ENCODE measurements at places on chromosomes 2 and 18. TPM values are rescaled to one million over a fixed set of nuclear protein-coding genes. Genes with fewer than 3 reads are reported as not detected.

DNA sequence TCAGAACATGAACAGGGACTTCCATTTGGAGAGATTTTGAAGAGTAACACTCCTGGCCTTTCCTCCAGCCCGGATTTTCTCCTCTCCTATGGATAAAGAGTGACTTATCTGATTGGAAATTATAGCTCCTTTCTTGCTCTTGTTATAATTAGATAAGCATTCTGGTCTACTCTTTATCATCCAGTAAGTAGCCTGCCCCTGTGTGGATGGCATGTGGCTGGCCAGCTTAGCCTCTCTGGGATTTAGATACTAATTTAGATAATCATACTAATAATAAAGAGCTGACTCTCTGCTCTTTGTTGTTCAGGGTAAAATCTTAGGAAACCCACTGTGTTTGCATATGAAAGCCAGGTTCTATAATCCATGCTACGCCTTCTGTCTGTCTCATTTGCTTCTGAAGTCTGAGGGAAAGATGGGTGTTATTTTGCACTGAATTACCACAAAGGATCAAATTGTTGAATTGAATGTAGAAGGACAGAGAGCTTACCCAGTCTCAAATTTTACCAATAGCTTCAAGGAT lies 438.8 kb downstream of the SPAG16 start:
- no peak for DNase-seq

DNA sequence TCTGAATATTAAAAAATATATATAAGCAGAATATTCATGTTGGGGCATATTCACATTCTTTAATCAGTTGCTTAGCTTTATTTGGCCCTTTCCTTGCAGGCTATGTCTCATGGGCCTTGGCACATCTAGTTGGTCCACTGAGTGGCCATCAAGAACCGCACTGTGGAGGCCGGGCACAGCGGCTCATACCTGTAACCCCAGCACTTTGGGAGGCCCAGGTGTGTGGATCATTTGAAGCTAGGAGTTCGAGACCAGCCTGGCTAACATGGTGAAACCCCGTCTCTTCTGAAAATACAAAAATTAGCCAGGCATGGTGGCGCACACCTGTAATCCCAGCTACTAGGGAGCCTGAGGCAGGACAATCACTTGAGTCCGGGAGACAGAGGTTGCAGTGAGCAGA lies 127.6 kb upstream of the TANK start:
- DNase-seq = no peak

DNA sequence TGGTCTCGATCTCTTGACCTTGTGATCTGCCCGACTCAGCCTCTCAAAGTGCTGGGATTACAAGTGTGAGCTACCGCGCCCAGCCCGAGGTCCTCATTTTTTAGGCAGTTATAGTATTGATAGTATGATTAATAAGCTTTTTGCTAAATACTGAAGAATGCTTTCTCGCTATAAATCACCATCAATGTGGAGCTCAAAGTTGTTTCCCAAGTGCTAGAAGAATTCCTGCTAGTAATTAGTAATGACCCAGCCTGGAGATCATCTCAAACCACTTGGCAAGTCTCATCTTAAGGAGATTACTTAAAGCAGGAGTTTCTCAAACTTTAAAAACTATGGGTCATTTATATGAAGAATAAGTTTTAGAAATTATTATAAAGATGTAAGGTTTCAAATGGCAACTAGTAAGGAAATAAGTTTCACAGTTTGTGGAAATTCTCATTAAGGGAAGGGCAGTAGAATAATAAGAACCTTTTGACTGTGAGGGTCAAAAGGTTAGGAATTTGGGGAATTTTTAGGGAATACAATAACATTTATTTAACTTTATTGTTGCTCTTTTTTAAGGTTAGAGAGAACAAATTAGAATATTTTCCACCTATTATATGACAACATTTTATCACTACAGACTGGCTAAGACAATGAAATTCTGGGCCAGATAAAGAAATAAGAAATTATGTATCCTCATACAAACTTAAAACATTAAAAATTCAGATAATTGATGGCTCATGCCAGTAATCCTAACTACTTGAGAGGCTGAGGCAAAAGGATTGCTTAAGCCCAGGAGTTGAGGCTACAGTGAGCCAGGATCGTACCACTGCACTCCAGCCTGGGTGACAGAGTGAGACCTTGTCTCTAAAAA lies 148.6 kb upstream of the MAP3K20 start:
- no peak for DNase-seq

- DNase-seq = no peak
Observed at GRCh38 chr2:201900362-201900761, 94.0 kb downstream of the CDK15 start.

GRCh38 chr2:77161009-77161408 lies 361.2 kb downstream of the LRRTM4 start:
- DNase-seq = no peak

DNA sequence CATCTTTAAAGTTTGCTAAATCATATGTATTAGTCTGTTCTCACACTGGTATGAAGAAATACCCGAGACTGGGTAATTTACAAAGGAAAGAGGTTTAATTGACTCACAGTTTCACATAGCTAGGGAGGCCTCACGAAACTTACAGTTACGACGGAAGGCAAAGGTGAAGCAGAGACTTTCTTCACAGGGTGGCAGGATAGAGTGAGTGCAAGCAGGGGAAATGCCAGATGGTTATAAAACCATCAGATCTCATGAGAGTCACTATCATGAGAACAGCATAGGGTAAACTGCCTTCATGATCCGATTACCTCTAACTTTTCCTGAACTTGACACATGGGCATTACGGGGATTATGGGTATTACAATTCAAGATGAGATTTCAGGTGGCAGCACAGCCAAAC lies 1075.2 kb upstream of the NRXN1 start:
- DNase-seq = no peak

- DNase-seq = peak; percentile 76
Observed at GRCh38 chr2:225233234-225233633, 166.3 kb upstream of the NYAP2 start.

DNA sequence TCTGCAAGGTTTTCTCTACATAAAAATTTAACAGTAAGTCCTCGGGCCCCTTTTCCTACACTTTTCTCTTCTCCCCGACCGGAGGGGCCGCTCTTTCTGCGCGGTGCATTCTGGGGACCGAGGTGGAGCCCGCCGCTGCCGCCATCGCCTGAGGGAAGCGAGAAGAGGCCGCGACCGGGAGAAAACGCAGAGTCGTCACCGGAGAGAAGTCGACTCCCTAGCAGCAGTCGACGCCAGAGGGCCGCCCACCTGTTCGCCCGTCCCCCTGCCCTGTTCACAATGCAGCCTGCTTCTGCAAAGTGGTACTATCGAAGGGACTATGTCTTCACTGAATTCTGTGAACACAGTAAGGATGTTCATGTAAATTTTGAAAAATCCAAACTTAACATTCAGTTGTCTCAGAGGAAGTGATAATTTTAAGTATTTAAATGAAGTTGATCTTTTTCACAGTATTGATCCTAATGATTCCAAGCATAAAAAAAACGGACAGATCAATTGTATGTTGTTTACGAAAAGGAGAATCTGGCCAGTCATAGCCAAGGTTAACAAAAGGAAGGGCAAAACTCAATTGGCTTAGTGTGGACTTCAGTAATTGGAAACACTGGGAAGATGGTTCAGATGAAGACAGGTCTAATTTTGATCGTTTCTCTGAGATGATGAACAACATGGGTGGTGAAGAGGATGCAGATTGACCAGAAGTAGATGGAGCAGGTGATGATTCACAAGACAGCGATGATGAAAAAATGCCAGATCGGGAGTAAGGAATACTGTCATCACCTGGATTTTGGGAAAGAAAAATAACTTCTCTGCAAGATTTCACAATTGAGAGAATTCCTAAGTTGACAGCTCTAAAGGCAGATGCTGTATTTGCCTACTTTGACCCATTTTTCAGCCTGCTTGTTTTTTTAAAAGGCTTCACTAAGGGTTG lies 55.8 kb downstream of the ASXL2 start:
- DNase-seq = no peak

- no peak for DNase-seq
Observed at GRCh38 chr2:39514825-39515224, 77.7 kb upstream of the MAP4K3 start.

DNA sequence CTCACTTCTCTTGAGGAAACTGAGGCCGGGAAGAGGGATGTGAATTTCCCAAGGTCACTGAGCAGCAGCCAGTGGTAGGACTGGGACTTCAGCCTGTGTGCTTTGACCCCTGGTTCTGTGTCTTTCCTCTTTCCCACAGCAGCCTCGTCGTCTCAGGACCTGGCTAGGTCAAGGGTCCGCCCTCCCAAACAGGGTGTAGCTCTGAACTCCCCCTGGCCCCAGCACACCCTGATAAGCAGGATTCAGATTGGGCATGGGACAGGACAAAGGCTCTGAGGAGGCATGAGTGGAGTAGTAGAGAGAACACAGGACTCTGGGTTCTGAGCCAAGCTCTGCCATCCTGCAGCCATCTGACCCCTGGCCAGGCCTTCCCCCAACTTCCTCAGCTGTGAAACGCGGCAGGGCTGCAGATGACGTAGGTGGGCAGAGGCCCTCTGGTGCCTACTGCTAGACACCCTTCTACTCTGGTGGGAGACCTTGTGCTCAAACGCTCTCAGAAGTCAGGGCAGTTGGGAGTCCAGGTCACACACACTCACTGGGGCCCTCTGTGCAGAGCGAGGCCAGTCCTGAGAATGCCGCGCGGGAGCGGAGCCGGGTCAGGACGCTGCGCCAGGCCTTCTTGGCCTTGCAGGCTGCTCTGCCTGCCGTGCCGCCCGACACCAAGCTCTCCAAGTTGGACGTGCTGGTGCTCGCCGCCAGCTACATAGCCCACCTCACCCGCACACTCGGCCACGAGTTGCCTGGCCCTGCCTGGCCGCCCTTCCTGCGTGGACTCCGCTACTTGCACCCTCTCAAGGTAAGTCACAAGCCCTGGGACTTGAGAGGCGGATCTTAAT lies 984 bp downstream of the TCF23 start:
- no peak for DNase-seq

- DNase-seq = no peak
Observed at GRCh38 chr2:28601616-28602015, 105.8 kb downstream of the PLB1 start.

The MSH2 gene
- 17.5 TPM for total RNA-seq

The IL1RL1 gene
- total RNA-seq = not detected

The HOXD13 gene
- not detected for total RNA-seq

The VIL1 gene
- total RNA-seq = not detected

The PNO1 gene
- 23.7 TPM for total RNA-seq

Data from myocyte (in vitro differentiated cells).